ENCODE measurements at places on chromosomes 16 and 17.

GRCh38 chr17:69547947-69548346 lies 133.4 kb downstream of the MAP2K6 start:
- DNase-seq = no peak

- DNase-seq = no peak
Observed at GRCh38 chr17:17420561-17421269, 56.1 kb upstream of the MED9 start.

- no peak for DNase-seq
Observed at GRCh38 chr16:80851831-80852230, 47.4 kb upstream of the CDYL2 start.

DNA sequence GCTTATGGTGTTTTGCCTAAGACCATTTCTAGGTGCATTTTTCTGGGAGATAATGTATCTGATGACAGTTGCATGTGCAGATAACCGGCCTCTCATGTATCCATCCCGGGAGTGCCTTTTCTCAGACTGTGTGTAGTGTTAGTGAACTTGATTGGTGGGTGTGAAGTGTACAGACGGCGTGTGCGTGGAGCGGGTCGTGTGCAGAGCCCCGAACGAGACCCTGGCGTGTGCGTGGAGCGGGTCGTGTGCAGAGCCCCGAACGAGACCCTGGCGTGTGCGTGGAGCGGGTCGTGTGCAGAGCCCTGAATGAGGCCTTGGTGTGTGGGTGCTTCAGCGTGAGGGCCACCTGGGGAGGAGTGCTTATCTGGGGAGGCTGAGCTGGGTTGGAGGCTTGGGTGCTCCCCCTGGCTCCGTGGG lies 28.9 kb upstream of the ZNF750 start:
- no peak for DNase-seq

DNA sequence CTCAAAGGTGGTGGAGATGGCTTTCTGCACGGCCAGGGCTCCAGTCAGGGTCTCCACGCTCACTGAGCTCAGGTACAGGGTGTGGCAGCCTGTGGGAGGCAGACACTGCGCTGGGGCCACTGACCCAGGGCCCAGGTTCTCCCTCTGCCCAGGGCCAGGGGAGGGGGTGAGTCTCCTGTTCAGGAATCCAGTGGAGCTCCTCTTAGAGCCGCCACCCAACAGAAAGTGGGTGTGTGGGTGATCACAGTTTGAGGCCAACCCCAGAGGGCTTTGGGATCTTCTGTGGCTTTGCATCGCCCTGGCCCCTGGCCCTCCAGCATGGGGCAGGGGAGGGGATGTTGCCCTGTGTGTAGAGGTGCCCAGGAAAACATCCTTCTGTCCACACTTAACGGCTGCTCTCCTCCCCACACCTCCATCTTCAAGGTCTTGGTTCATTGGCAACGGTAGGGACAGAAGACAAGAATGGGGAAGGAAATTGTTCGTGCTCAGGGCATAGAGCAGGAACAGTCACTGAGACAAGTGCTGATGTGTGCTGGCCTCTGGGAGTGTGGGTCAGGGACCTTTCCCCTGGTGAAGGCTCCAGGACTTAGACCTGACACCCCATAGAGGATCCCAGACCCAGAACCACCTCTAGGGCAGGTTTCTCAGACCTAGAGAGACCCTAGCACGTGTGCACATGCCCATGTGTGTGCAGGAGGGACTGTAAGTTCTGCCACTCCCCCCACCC lies 21.5 kb downstream of the TNS4 start:
- no peak for DNase-seq

DNA sequence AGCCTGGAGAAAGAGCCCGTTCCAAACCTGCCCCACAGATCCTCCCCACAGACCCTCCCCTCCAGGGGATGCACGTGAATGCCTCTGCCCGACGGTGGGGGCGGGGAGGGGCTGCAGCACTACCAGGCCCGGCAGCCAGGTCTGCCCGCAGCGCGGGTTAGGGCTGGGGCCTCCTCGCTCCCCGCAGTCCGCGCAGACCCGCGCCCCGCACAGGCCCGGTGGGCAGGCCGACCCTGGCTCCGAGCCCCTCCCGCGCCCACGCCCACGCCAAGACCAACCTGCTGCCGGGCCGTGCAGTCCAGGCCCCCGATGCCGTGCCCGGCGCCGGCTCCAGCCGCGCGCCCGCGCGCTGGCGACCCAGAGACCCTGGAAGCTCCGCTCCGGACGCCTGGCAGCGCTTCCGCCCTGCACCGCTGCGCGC lies at the start of gene RPUSD1:
RPUSD1 (minus strand) TSS at position 404 of the 421 bp plus-strand sequence. CDS start 644 bp downstream, outside the sequence.
- no peak for DNase-seq

DNA sequence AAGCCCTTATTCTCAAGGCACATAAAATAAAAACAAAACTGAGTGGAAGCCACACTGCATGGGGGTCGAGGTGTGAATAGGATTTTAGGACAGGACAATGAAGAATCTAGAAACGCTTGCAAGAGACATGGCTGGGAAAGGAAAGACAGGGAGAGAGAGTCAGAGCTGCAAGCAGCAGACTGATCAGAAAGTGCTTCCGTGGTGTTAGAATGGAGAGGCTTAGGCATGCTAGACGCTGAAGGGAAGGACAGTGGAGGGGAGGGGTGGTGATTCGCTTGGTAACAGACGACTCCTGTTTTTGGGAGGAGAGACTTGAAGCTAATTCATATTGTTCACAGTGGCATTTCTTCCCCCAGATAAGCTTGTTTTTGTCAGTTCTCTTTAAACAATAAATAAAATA lies 173.5 kb downstream of the AIPL1 start:
- DNase-seq = no peak

GRCh38 chr16:77374384-77374783 lies 60.5 kb downstream of the ADAMTS18 start:
- DNase-seq = no peak

DNA sequence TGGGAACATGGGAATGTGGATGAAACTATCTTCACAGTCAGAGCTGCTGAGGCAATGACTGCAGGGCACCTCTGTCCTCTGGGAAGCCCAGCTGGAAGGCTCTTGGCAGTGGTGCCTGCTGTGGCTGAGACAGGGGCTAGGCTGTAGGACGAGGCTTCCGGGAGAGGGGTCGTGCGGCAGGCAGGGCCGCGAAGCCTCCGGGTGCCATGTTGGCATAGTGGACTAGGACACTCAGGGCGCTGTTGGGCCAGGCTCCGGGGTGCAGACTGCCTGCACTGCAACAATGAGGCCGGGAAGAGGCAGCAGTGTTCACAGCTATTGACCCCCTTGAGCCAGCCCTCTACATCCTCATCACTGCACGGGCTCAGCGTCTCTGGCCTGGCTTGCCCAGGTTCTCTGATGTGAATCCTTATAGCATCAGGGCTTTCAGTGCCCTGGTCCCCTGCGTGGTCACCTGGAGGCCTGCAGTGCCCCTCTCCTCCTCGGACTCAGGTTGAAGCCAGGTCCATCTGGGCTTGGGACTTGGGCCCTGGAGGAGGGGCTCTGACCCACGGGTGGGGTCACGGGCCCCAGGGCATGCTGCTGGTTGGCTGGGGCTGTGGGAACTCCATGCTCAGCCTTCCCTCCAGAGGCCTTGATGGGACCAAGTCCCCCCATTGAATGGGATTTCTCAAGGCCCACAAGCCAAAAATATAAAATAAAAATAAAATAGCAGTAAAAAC lies 91.6 kb downstream of the TNFRSF13B start:
- no peak for DNase-seq

DNA sequence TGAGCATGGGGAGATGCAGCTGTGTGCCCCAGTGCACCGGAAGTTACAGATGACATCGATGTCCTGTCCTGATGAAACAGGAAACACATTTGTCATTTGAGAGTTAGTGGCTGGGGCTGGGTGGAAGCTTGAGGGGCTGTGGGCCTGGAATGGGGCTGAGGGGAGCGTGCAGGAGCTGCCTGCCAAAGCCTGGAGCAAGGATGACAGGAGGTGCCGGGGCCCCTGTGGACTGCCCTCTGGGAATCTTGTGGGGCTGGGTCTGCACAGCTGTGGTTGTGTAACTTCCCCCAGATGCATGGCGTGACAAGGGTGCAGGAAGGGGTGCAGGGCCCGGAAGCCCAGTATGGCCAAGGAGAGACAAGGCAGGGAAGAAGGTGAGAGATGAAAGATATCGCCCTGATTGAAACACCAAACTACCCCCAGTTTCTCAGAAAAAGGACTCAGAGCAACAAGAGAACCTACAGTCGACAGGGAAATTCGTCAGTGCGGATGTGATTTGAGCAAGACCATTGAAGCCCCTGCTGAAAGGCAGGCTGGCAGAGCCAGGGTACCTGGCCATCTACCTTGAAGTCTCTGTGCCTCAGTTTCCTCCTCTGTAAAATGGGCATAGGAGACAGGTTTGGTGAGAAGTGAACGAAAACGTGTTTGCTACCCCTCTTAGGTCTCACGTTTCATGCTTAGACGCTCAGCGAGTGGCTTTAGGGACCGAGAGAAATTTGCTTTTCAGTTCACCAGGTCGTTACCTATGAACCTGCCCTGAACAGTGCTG lies 8.8 kb downstream of the MMP25 start:
- no peak for DNase-seq

DNA sequence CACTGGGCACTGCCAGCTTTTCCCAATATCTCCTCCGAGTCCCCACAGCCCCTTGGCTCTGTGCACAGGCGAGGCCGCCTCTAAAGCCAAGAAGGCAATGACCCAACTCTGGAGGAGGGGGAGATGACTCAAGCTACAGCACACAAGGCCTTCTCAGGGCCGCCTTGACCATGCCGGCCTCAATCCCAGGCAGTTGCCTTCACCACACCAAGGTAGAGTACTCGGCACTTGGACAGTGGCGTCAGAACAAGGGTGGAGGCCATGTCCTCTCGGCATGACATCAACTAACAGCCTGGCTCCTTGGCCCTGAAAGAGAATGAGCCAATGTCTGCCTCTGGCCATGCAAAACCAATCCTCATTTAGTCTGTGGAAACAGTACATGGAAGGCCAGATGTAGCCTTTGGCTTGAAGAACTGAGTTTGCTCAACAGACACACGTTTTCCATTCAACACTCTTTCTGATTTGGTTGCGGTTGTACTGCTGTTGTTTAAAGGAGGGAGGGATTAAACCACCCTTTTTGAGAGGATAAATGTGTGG lies 139.6 kb downstream of the XYLT1 start:
- DNase-seq = no peak

DNA sequence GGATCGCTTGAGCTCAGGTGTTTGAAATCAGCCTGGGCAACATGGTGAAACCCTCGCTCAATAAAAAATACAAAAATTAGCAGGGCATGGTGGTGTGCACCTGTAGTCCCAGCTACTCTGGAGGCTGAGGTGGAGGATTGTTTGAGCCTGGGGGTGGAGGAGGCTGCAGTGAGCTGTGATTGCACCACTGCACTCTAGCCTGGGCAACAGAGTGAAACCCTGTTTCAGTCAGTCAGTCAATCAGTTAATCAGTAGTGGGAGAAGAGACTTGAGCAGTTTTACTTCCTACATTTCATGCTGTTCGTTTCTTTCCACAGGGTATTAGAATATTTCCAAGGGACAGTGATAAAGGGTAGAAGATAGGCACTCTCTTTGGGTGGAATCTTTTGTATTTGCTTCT lies 8.8 kb downstream of the MAP3K3 start:
- DNase-seq = no peak

DNA sequence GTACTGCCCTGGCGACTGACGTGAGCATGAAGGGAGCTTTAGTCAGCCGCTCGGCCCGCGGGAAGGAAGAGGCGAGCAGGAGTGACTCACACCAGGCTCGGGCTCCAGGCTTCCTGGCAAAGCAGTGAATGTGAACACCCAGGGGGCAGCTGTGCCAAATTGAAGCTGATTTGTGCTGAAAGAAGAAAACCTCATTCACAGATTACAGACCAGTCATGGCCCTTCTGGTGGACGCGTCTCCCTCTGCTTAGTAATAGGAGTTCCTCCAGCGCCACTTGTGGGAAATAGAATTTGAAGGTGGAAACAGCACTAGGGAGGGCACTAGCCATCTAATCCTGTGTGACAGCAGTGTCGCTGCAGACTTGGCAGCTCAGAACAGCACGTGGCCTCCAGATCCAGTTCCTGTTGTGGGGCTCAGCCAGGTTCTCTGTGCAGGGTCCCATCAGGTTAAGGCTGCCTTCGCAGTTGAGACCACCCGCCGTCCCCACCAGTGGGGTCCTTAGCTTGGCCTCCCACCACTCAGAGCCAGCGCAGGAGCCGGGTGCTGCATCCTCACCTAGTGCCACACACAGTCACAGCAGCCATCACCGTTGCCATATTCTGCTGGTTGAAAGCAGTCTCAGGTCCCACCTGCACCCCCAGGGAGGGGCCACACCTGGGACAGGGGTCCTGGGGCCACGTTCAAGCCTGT lies 164.5 kb upstream of the CHMP6 start:
- no peak for DNase-seq

- DNase-seq = no peak
Observed at GRCh38 chr17:27518545-27519521, 62.6 kb downstream of the KSR1 start.

DNA sequence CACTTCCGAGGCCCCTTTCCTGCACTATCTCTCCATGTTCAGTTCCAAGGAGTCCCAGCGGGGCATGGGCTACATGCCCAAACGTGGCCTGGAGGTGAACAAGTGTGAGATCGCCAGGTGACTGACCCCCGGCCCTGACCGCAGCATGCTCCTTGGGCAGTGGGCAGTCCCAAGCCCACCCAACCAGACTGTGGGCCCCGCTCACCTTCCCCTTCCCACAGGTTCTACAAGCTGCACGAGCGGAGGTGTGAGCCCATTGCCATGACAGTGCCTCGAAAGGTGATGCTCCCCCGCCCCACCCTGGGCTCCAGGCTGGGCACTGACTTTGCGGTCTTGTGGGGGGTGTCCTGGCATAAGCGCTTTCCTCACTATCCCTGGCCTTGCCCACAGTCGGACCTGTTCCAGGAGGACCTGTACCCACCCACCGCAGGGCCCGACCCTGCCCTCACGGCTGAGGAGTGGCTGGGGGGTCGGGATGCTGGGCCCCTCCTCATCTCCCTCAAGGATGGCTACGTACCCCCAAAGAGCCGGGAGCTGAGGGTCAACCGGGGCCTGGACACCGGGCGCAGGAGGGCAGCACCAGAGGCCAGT lies 4.7 kb downstream of the CORO1A start:
- no peak for DNase-seq

- no peak for DNase-seq
Observed at GRCh38 chr17:19948116-19948943, 29.3 kb downstream of the AKAP10 start.

DNA sequence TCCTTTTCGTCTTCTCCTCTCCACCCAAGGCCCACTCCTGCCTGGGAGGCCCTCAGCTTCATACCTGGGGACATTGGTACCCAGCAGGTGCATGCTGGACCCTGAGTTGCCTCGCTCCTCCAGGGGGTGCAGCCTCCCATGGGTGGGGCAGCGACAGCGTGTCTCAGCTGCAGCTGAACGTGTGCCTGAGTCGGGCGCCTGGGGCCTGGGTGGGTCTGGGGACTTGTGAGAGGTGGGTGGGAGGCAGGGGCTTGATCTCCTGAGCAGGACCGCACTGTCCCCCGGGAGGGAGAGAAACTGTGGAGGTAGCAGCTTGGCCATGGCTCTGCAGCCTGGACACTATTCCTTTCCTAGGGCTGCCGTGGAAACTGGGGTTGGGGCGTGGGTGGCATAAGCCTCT lies 24.8 kb upstream of the ENGASE start:
- no peak for DNase-seq

All from stimulated activated naive CD4-positive, alpha-beta T cell (primary cell).